Muscle of leg (tissue), 16 donors: ENCODE measurements at places on chromosomes 1 and 21. TPM values are rescaled to one million over a fixed set of nuclear protein-coding genes. Genes with fewer than 3 reads are reported as not detected.

The RHEX gene
- 0.62 TPM for total RNA-seq

DNA sequence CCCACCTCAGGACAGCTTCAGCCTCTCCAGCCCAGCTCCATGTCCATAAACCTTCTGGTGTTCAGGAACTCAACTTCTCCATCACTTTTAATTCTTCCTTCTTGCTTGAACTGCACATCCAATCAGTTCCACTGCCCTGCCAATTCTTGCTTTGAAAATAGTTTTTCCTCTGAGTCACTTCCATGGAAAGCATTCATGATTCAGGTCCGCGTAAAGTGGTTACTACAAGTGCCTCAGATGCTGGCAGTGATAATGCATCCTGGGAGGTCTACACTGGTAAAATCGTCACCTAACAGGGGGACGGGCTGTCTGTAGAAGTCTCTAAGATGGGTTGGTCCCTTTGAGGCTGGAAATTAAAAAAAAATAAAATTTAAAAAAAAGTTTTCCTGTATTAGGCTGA is 25.9 kb upstream of the RCAN1 start:
- no peak for DNase-seq

GRCh38 chr1:192506741-192507155 is 68.8 kb upstream of the RGS1 start:
- no peak for DNase-seq

The PRRX1 gene
- 222 TPM for total RNA-seq

The C1orf185 gene
- total RNA-seq: not detected

The CFAP141 gene
- not detected for total RNA-seq

GRCh38 chr1:65793359-65793732 is 651 bp downstream of the PDE4B start:
- no peak for DNase-seq

The ERVH48-1 gene
- total RNA-seq: 0.22 TPM

GRCh38 chr1:15577691-15578090 is 7.2 kb downstream of the AGMAT start:
- DNase-seq: no peak

The METTL13 gene
- 16.3 TPM for total RNA-seq

DNA sequence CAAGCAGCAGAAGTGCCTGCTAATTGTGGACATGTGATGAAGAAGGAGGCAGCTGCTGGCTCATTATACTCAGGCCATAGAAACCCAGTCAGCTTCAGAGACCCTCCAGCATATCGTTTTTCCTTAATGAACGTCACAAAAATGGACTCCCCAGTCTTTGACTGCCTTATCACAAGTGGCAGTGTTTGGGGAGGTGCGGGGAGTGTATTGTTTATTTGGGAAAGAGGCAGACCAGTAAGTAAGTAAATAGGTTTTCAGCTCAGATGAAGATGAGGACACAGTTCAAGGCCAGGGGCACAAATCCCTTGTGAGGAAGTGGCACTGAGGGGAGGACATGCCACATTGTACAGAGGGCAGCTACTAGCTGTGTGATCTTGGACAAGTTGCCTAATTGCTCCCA is 43.5 kb upstream of the NRDC start:
- no peak for DNase-seq

The SLC44A3 gene
- total RNA-seq: 2.8 TPM

DNA sequence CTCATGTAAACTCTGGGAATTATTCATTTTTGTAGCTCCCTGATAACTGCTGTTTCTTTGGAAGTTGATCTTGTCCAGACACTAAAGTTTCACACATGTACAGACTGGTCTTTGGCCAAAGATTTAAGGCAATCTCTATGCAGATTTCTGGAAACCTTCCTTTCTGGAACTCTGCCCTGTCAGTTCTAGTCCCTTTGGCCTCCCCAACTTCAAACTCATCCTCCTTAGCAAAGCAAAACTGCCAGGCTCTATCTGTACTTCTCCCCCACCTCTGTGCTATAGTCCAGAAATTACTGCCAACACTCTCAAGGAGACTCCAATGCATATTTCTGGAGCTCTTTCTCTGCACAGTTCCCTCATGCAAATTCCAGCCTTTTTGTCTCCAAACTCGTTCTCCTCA is 36.5 kb downstream of the C1orf198 start:
- DNase-seq: peak; percentile 87

- DNase-seq: no peak
Observed at GRCh38 chr1:206606867-206607266, 5.4 kb downstream of the EIF2D start.
